ENCODE measurements at places on chromosomes 11 and 22.
A peak's percentile ranks its signal among the peaks of the same experiment; 100 is the strongest.

DNA sequence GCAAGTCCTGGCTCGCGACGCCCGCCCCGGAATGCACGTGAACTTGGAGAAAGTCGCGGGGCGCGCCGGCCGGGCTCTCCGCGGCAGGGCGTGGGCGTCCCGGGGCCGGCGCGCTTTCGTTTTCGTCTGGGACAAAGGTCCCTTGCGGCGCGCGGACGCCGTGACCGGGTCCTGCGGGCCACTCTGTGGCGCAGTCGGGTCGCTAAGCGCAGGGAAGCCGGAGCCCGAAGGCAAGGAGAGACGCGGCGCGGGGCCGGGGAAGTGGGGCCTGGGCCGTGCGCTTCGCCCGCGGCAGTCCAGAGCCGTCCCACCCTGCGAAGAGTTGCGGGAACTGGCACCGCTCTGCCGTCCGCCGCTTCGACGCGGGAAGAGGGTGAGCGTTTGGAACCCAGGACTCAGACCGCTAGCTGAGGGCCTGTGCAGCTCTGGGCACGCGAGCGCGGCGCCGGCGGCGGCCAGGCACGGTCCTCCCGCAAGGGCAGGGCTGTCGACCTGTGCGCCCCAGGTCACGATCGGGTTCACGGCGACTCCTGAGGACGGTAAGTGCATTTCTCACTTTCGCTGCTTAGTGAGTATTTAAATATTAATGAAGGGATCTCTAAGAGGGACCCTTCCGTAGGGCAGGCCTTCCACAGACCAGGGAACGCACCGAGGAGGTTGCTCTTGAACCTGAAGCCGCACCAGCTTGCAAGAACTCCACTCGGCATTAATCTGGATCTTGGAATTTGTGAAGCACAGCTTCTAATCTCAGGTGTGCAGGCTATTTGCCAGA lies 78.0 kb upstream of the PPARA start:
- peak; percentile 88 for DNase-seq

- DNase-seq = no peak
These were observed 6.0 kb downstream of the BMAL1 start for GRCh38 chr11:13283636-13284035.

- DNase-seq = no peak
These were observed 51.7 kb upstream of the PAK1 start for GRCh38 chr11:77525455-77526091.

- DNase-seq = peak; percentile 82
These were observed 1.0 kb downstream of the ANKRD42 start for GRCh38 chr11:83194281-83195142.

GRCh38 chr11:14082338-14082737 lies 119.8 kb downstream of the SPON1 start:
- DNase-seq = no peak

DNA sequence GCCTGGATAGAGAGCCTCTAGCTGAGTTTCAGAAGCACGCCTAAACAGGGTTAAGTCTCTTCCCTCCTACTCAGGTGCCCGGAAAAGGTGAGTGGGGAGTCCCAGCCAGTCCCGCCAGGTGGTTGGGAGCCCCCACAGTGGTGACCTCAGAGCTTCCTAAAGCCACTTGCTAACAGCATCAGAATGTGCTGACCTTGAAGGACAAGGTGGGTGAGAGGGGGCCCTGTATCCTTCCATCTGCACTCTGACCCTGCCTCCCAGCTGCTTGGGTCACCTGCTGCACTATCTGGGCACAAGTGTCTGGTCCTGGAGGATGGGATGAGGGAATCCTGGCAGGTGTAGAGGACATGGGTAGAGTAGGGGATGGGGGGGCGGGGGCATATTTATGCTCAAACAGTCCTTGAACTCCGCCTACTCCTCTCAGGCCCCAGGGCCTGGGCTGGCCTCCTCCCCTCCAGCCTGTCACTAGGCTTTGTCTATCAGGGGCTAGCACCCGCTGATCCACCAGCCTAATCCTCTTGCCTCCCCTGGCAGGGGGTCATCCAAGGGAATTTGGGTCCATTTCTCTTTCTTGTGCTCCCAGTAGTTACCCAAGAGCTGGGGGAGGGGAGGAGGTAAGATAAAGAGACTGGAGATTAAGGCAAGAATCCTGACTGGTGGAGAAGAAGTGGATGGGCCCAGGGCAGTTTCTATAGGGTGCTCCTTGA lies 3.4 kb downstream of the USP2 start:
- no peak for DNase-seq

DNA sequence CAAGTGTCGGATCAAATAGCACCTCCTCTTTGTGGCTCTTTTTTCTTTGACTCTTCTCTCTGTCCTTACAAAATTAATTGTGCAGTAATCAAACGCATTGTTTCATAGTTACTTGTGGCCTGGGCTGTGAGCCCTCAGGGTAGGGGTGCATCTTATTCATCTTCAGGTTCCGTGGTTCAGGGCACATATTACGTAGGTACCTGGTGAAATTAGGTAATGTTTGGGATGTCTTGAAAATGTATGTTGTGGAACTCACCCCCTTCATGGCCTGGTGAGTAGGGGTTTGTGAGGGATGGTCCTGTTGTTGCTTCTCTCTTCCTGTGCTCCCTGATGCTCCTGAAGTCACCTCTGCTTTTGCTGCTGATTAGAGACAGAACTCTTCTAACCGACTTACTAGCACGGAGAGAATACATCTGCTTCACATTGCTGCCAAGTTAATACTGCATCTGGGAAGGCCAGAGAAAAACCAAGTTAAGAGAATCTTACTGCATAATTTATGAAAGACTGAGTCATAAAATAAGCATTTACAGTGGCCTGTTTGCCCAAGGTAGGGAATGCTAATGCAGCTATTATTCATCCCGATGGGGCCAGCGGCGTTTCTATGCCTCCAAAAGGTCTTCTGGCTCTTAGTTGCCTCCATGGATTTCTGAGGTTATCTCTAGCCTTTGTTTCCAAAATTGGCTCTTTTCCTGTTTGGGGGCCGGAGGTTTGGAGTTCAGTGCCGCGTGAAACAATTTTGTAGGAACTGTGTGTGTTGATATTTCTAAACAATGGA lies 66.9 kb downstream of the TBC1D22A start:
- DNase-seq = no peak

- no peak for DNase-seq
These were observed 83.3 kb upstream of the SUSD2 start for GRCh38 chr22:24097961-24098391.

DNA sequence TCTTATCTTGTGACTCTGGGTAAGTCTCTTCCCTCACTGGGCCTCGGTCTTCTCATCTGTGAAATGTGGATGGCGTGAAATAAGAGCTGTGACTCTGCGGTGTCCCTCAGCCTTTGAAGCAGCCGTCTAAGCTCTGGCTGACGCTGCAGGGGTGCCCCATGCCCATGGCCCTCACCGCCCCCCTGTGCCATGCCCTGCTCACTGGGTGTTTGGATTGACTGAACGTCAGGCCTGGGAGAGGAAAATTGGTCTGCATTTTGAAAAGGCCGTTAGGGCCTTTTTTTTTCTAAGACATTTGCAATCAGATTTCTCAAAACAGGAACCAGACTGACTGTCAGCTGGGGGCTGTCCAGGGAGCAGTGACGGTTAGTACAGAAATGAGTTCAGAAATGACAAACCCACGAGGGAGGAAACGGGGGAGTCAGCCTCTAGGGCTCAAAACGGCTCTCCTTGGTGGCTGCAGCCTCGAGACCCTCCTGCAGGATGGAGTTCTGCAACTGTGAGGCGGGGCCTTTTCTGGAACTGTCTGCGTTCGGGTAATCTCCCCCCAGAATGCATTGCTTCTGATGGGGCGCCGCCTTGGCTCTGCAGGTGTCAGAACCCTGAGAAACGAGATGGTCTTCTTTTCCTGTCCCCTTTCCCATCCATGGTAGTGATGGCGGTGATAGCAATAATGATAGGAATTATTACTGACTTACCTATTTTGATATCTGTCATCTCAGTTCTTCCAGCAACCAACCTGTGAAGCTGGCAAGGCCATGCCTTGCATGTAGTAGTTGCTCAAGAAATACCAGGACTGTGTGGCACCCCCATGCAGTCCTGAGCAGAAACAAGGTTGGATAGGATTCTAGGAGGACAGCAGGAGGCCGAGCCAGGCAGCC lies 2.0 kb downstream of the GRK2 start:
- DNase-seq = peak; percentile 96

GRCh38 chr11:63552921-63553320 lies 10.3 kb downstream of the PLAAT2 start:
- DNase-seq = no peak

DNA sequence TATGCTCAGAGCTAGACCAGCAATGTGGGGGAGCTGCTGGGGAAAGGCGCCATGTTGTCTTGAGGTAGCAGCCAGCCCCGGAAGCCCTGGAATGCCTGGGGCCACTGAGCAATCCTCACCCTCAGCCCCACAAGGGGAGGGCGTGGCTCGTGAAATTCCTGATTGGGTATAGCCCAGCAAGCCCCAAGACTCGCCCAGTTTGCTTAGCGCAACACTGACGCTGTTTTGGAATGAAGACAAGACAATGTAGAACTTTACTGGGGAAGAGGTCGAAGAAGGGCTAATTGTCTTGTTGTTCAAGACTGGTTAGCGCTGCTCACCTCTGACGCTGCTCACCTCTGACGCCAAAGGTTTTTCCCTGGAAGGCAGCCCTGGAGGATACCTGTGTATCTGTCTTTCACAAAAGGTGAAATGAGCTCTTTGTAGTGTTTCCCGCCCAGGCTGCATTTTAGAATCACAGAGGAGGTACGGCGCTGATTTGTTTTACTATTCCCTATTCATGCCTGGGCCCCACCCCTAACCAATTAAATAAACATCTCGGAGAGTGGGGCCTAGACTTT lies 47.6 kb downstream of the ST3GAL4 start:
- DNase-seq = no peak

- no peak for DNase-seq
These were observed 825.0 kb upstream of the CHORDC1 start for GRCh38 chr11:91047882-91048281.

GRCh38 chr11:32154275-32154674 lies 63.4 kb downstream of the RCN1 start:
- no peak for DNase-seq

- peak; percentile 49 for DNase-seq
These were observed 17.3 kb downstream of the MS4A6A start for GRCh38 chr11:60165538-60165937.

DNA sequence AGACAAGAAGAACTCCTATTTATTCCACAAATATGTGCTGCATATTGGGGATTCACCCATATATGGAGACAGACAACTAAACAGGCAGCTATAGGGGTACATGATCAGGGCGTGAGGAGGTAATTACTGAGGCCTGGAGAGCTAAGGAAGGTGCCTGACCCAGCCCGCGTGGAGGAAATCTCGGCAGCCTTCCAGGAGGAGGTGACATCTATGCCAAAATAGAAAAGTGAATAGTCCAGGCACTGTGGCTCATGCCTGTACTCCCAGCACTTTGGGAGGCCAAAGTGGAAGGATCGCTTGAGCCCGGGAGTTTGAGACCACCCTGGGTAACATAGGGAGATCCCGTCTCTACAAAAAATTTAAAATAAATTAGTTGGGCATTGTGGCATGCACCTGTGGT lies 13.6 kb downstream of the NIPSNAP1 start:
- DNase-seq = no peak

GRCh38 chr11:113184498-113184897 lies 129.9 kb upstream of the TTC12 start:
- DNase-seq = peak; percentile 62

Data from inflammatory macrophage (primary cell).